ENCODE measurements at places on chromosomes 12 and 14. TPM values are rescaled to one million over a fixed set of nuclear protein-coding genes. Genes with fewer than 3 reads are reported as not detected.
A peak's percentile ranks its signal among the peaks of the same experiment; 100 is the strongest.

HSPA2 gene
- total RNA-seq, result 65.6 TPM

FERMT2 gene
- total RNA-seq, result 78.3 TPM

ATF7IP gene
- total RNA-seq, result 40.5 TPM

RND1 gene
- 0.64 TPM for total RNA-seq

CMTM5 gene
- total RNA-seq, result not detected

TTC9 gene
- 13.1 TPM for total RNA-seq

FIGNL2 gene
- total RNA-seq, result 0.17 TPM

C12orf54 gene
- 2.0 TPM for total RNA-seq

GLIPR1 gene
- total RNA-seq, result 5.7 TPM

ERH gene
- 92.1 TPM for total RNA-seq

SLC39A2 gene
- not detected for total RNA-seq

GNPTAB gene
- 36.1 TPM for total RNA-seq

FOXA1 gene
- not detected for total RNA-seq

ABHD12B gene
- not detected for total RNA-seq

PLA2G1B gene
- 1.0 TPM for total RNA-seq

AMDHD1 gene
- 0.20 TPM for total RNA-seq

EIF2S3B gene
- 1.1 TPM for total RNA-seq

WIF1 gene
- total RNA-seq, result not detected

CCDC92 gene
- total RNA-seq, result 27.9 TPM

TMEM63C gene
- total RNA-seq, result 0.04 TPM

GRCh38 chr12:65164774-65165173 lies 4.6 kb upstream of the LEMD3 start:
- no peak for DNase-seq

DNA sequence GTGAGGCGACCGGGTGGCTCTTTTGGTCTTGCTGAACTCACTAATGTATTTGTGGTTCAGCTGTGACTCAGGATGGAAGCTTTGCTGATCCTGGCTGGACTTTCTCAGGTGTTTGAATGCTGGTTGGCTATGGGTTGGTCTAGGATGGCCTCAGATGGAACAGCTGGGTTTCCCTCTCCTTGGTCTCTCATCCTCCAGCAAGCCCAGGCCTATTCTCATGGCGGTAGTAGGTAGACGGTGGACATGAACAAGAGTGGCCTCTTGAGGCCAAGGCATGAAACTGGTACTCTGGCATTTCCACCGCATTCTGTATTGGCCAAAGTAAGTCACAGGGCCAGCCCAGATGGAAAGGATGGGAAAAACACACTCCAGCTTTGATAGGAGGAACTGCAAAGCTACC lies 11.8 kb upstream of the POLR3B start:
- no peak for DNase-seq

- no peak for DNase-seq
These were observed 9.4 kb downstream of the PARP11 start for GRCh38 chr12:3863756-3864155.

GRCh38 chr12:127214186-127214585 lies 1052.8 kb upstream of the TMEM132C start:
- DNase-seq, result no peak

GRCh38 chr12:92546635-92547348 lies 156.0 kb upstream of the PLEKHG7 start:
- DNase-seq, result no peak

- no peak for DNase-seq
These were observed 52.5 kb downstream of the GALNT9 start for GRCh38 chr12:132276827-132277373.

DNA sequence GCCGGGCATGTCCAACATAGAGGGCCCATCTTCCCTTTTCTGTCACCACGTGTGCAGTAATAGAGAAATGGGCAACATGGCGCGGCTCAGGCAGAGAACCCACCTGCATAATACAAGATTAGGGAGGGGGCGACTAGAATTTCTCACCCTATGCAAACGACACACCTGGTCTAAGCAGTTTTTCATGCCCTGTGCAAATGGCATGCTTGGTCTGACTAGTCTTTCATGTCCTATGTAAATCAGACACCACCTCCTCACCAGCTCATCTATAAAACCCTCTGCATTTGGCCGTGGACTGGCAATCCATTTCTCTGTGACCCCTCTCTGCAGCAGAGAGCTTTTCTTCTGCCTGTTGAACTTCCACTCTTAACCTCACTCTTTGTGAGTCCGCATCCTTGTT lies 180.2 kb upstream of the PZP start:
- no peak for DNase-seq

GRCh38 chr12:48126953-48127630 lies 7.9 kb downstream of the PFKM start:
- DNase-seq, result no peak

DNA sequence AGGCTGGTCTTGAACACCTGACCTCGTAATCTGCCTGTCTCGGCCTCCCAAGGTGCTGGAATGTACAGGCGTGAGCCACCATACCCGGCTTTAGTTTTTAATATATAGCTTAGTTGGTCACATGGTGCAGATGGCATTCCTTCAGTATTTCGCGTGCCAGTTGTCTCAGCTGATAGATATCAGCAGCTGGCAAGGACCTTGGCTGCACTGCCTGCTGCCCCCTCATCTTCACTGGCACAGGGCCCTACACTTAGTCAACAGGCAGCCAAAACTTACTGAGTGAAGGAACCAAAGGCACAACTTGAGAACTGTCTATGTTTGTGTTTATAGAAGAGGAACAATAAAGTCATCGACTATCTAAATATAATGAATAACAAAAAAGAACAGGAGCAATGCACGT lies 31.0 kb downstream of the EID3 start:
- DNase-seq, result no peak

DNA sequence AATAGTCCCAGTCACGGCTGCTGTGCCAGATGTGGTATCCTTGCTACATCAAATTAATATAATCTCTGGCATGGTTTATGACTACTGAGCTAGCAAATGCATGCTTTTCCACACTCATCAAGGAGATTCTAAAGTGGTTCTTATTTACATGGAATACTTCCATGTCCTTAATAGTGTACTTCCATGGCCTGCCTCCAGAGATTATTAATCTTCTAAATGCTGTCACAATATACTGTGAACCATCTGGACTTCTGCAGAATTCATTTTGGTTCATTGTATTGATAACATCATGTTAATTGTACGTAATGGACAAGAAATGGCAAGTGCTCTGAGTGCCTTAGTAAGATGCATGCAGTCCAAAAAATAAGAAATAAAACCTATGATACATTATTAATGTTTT lies 230.8 kb downstream of the NUAK1 start:
- no peak for DNase-seq

- DNase-seq, result no peak
These were observed 63.6 kb upstream of the SRSF5 start for GRCh38 chr14:69703047-69704039.

DNA sequence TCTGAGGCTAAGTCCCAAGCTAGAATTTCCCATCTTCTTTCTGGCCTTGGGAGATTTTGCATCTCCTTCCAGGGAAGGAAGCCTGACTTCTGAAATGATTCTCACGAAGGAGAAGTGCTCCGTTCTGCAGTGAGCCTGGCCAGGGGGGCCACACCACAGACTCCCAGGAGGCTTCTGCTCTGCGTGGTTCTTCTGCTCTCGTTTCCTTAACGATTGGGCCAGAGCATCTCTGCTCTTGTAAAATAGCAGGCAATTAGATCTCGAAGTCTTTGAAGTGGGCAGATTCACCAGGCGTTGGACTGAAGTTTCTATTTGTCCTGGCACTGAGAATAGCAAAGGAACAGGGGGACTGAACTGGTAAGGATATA lies 6.7 kb upstream of the BATF start:
- DNase-seq, result no peak

DNA sequence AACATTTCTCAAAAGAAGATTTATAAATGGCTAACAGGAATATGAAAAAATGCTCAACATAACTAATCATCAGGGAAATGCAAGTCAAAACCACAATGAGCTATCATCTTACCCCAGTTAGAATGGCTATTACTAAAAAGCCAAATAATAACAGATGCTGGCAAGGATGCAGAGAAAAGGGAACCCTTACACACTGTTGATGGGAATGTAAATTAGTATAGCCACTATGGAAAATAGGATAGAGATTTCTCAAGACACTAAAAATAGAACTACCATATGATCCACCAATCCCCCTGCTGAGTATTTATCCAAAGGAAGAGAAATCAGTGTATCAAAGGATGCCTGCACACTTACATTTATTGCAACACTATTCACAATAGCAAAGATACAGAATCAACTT lies 58.3 kb downstream of the GUCY2C start:
- DNase-seq, result no peak

DNA sequence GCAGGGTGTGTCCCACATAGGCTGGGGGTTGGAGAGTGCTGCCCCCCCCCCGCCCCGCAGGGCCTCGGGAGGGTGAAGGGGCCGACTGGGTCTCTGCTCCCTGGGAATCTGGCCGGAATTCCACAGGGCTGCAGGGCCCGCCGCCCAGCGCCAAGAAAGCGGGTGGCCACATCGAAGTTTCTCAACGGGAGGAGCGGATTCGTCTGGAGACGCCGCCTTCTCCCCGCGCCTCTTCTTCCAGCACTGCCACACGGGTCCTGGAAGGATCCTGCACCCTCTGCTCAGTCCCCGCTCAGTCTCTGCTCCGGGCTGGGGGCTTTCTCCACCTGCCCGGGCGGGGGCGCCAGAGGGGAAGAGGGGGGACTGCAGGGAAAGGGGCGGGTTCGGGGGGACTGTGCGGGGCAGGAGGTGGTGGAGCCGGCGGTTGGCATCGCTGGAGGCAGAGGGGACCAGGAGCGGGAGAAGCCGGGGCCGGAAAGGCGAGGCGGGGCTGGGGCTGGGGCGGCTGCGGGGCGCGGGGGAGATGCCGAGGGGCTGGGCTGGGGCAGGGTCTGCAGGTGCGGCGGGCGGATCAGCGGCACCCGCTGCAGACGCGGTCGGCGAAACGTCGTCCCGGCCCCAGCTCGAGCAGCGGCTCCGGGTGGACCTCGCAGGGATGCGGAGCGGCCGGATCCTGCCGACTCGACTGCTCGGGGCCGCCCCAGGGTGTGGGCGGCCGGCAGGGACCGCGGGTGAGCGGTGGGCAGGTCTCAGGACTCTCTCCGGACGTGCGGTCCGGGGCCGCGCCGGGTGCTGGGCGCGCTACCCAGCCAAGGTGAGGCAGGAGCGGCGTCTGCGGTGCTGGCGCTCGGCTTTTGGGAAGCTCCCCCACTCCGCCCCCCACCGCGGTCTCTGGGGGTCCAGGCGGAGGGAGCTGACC lies 811.4 kb upstream of the TMEM132C start:
- DNase-seq, result no peak

DNA sequence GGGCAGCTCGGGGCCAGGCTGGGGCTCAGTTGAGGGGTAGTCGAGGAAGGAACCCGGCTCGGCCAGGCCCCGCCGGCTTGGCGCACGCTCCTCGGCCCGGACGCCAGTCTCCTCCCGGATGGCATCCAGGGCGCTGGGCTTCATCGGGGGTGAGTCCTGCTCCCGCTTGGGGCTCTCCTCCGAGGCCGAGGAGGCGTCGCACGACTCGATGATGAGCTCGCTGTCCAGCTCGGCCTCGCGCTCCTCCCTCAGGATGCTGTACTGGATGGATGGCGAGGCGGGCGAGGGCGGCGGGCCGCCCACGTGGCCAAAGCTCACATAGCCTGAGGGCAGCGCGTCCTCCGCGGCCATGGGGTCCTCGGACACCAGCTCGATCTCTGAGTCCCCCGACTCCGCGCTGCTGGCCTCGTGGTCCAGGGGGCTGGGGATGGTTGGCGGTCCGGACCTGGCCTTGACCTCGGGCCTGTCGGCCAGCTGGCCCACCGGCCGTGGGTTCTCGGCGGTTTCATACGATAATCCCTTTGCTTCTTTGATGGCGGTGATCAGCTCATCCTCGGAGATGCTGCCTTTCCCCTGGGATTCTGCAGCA lies 143.4 kb downstream of the RTN1 start:
- peak; percentile 18 for DNase-seq

- no peak for DNase-seq
These were observed 123.2 kb downstream of the CHST11 start for GRCh38 chr12:104579718-104580495.

GRCh38 chr14:90570461-90570860 lies 173.6 kb downstream of the CALM1 start:
- DNase-seq, result no peak

- DNase-seq, result no peak
These were observed 8.9 kb upstream of the RPLP0 start for GRCh38 chr12:120209851-120210250.

GRCh38 chr12:104742551-104743201 lies 215.4 kb downstream of the SLC41A2 start:
- no peak for DNase-seq

DNA sequence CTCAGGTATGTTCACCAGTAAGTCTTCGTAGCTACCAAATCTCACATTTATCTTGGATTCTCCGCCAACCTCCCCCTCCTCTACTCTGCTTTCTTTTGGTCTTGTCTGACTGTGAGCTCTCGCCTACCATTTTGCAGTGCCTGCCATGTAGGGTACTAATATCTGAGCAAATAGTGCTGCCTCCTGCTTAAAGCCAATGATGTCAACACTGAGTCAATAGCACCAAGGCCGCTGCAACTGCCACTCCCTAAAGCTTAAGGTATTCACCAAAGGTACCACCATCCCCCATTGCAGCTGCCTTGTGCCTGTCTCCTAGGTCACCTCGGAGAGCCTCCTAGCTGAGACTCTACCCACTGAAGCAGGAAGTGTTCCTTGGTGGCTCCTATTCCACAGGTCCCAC lies 114.8 kb upstream of the FUT8 start:
- no peak for DNase-seq

DNA sequence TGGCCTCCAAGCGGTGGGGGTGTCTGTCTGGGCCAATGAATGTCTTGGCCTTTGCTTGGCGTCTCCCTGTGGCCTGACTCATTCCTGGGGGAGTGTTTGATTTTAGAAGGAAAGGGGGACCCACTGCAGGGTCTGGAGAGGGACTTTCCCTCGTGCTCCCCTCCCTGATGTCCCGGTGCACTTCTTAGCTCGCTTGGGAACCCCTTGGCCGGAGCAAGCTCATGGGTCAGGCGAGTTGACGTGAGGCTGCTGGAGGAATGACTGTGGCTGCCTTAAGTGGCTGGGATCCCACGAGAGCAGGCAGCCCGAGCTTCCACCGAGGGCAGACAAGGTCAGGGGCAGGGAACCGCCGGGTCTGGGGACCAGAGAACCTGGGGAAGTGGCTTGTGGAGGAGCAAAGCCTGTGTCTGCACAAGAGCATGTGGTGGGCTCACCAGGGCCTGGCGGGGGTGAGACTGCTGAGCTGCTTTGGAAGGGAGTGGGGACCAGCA lies 218.4 kb upstream of the C14orf180 start:
- DNase-seq, result no peak

DNA sequence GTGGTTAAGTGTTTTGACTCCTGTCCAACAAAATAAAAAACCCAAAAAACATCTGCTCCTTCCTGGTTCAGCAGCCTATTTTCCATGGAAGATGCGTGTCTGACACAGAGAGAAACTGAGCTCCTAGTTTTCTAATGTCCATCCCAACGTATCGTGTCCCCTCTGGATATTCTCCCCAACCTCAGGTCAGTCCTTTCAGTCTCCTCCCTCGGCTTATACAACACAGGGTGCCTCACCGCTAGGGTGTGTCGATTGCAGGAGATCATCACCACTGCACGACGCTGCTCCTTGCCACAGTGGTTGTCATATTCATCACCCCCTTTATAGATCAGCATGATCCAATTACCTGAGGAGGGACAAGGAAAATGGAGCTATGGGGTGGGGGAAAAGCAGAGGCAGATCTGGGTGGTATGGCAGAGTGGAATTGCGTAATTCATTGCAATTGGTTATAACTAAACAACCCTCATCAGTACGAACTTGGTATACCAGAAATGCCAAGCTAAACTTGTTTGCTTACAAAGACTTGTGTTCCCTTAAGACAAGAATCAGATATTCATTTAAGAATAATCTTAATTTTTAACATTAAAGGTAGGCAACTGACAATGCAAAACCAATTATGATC lies 5.8 kb downstream of the M6PR start:
- DNase-seq, result no peak

GRCh38 chr12:51323966-51324895 lies at the start of gene BIN2:
BIN2 (minus strand) TSS chr12:51324174; CDS start chr12:51324102, 72 bp downstream.
- DNase-seq, result peak; percentile 52
